CD4-positive, alpha-beta T cell treated with Interleukin-15 for 1 hour (primary cell): ENCODE measurements at places on chromosomes 3 and 15.

GRCh38 chr15:92495446-92495845 lies 101.8 kb downstream of the ST8SIA2 start:
- DNase-seq, result no peak

DNA sequence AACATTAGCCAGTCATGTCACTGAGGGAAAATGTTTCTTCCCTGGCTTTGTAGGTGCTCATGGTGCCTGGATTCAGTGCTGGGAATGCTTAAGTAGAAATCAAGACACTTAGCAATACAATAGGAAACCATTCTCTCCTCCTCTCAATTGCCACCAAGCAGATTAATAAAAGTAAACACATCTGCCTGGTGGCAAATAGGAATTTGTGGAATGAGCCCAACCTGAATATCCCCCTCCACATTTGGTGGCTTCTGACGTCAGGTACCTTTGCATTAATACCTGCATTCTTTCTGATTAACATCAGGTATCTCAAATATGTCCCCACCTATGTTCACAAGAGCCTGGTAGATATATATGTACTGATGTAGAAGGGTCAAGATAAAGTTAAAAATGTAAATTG lies 42.7 kb downstream of the PPP2R3A start:
- no peak for DNase-seq

DNA sequence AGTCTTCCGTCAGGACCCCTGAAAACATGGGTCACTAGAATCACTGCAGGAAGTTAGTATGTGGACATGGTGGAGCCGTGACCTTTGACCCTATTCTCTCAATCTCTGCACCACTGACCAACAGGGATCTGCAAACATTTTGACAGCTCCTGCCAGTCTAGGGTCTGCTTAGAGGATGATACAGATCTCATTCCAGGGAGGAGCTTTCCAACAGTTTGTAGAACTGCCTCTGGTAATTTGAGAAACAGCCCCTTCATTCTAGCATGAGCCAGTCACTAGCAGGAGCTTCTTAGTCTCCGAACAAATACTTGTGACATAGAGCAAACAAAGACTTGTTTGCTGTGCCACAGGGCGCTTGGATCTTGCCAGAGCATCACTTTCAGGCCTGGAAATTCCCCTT lies 270.3 kb upstream of the CFAP20DC start:
- DNase-seq, result no peak

DNA sequence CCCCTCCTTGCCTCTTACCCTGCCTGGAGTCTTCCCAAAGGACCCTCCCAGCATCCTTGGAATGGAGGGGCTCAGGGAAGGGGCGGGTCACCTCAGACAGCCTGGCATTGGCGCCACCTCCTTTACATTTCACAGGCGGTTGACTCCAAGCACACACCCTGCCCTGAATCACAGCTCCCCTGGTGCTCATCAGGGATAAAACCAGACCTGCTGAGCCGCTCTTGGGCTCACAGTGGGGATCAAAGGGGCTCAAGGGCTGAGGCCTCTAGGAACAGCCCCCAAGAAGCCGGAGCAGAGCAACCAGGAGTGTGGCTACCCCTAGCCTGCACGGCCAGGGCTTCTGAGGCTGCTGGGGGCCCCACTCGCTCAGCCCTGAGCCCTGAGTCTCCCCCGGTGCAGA lies 16.6 kb downstream of the LINGO1 start:
- no peak for DNase-seq

DNA sequence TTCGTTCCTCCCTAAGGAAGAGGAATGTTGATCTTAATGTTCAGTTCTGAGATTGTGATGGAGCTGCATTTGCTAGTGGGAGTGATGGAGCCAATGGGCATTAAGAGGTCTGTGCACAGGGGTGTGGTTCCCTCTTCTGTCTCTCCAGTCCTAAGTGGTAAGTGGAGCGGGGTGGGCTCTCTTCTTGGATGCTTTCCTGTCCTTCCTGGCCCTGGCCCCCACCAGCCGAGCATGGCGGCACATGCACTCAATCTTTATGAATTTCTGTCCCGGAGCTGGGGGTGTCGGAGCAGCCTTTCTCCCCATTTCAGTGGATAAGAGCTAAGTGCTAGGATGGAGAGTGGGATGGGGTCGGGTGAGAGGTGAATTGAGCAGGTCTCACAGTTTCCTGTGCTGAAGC lies 37.6 kb upstream of the ADCY5 start:
- DNase-seq, result no peak

DNA sequence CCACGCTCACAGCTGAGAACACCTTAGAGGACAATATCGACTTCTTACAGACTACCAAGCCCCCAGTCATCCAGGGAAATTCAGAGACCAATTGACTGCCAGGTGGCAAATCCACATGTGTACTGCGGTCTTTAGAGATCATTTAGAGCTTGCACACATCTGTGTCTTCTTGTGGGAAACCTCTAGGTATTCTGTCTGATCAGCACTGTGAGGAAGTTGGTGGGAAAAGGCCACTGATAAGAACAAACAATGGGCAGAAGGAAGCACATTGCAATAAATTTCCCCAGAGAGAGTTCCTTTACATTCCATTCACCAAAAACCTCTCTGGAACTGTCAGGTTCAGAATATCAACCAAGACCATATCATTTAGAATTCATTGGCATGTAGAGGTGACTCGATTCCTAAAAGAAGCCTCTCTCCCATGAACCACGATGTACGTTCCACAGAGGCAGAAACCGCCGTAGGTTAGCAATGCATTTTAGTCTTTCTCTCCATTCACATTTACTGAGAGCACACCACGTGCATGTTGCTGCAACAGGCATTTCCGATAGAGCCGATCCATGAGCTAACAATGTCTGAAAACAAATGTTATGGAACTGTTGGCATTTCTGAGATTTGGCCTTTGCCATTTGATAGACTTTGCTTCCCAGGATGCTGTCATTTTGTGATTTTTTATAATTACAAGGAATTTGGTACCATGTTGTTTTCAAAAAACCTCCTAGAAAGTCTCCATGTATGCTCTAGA lies 287.3 kb upstream of the TPRG1 start:
- DNase-seq, result no peak

DNA sequence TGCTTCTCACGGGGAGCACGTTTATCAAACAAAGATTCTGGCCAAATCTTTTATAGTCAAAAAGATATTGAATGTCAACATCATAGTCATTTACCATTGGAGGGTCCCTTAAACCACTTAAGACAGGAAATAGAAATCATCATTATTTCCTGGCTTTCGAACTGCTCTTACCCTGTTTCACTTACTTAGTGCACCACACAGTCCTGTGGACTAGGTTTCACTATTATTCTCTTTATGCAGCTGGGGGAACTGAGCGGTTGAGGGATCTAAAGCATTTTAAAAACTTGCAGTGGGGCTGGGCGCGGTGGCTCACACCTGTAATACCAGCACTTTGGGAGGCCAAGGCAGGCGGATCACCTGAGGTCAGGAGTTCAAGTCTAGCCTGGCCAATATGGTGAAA lies 13.7 kb upstream of the TPRG1 start:
- no peak for DNase-seq

DNA sequence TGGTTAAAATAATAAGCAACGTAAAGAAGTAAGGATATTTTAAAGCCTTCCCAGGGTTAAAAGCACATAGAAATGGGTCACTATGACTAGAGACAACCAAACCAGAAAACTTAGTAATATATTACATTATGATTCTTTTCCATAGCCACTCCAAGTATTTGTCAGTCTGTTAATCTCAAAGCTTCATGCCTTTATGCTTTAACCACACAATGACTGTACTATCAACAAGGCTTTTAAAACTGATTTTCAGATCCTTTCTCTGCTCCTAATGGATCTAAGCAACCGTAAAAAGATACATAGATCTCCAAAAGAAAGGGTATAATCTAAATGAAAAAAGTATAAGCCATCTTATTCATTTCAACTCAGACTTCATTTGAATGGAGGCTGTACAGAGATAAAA lies 14.4 kb downstream of the SECISBP2L start:
- no peak for DNase-seq

DNA sequence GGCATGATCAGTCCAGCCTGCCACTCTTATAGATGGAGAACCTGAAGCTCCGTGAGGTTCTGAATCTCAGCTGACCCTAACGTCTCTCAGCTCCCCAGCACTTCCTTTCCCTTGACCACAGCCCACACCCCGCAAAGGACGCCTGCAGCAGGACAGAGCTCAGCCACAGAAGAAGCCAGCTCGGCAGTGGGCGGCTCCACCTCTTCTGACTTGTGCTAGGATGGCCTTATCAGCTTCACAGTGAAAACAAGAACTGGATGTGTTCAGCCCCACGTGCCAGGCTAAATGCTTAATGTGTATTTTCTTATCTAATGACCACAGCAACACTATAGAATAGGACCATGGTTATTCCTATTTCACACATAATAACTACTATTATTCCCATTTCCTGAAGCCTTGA lies 127.6 kb downstream of the ARNT2 start:
- DNase-seq, result no peak

DNA sequence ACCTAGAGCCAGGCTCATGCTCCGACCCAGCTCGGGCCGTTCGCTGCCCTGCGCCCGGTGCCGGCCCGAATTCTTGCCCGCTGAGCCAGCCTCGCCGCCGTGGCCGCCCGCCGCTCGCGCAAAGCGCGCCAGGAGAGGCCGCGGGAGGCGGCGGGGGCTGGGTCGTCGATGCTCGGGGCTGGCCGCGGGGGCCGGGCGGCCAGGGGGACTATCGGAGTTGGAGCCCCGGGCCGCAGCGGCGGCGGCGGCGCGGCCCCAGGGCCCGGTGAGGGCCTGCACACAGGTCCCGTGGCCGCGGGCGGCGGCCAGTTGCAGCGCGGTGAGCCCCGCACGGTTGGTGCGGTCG lies 1.1 kb downstream of the ANKRD63 start:
- DNase-seq, result no peak
